ENCODE measurements at places on chromosomes 7 and 10. TPM values are rescaled to one million over a fixed set of nuclear protein-coding genes. Genes with fewer than 3 reads are reported as not detected.
A peak's percentile ranks its signal among the peaks of the same experiment; 100 is the strongest.

The CALN1 gene
- under 0.01 TPM for total RNA-seq

The AKR1C1 gene
- 94.8 TPM for total RNA-seq

The EXOC6 gene
- 11.5 TPM for total RNA-seq

The TRIM8 gene
- total RNA-seq, result 206 TPM

DNA sequence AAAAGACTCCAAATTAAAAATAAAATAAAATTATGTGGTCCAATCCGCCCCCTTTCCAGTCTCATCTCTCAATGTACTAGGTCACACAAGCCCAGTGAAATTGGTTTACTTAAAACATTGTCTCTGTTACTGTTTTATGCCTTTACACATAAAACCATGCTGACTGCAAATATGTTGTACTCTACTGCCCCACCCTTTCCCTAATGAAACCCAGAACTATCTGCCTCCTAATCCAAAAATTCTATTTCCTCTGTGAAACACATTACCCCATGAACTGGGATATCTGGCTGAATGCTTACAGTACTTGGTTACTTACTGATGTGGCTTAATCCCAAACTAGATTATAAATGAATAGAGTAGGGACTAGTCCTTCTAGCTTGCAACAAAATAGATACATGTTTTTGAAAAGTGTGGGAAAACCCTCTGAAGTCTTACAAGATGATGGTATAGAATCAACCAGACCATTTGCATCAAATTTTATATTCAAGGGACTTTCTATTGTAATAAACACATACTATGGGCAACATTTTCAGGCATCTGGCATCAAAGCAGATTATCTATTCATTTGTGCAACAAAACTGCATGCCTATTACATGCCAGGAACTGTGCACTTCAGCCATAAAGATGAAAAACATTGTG, 10.0 kb upstream of the KMT2E start:
- no peaks in the 10 kb centered on the region for H3K27me3 ChIP-seq
- H3K4me1 ChIP-seq, result peaks cover 81% of the 10 kb centered on the region
- H3K36me3 ChIP-seq, result no peaks in the 10 kb centered on the region
- no peak overlapping the region for H3K4me3 ChIP-seq
- peak overlapping the region; percentile 62 for H3K27ac ChIP-seq

GRCh38 chr7:55335151-55335550, 30.0 kb upstream of the LANCL2 start:
- H3K4me3 ChIP-seq, result no peak overlapping the region
- H3K27me3 ChIP-seq, result no peaks in the 10 kb centered on the region
- no peaks in the 10 kb centered on the region for H3K36me3 ChIP-seq
- H3K27ac ChIP-seq, result no peak overlapping the region
- no peaks in the 10 kb centered on the region for H3K4me1 ChIP-seq

DNA sequence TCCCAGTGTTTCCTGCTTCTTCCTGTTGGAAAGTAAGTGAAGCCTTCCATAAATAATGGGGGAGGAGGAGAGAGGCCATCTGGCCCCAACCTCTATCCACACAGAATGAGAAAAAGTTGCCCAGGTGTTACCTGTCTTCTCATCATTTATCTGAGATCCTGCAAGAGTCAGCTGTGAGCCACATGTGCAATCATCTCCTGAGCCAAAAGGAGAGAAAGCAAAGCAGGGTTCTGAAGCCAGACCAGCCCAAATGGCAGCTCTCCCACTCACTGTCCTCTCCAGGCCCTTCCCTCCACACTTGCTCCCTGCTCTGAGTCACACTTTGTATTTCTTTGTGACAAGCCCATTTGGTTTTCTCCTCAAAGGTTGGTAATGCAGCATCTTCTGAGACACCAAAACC, 65.9 kb downstream of the FAM204A start:
- H3K4me1 ChIP-seq, result peaks cover 20% of the 10 kb centered on the region
- no peak overlapping the region for H3K27ac ChIP-seq
- no peak for DNase-seq
- no peak overlapping the region for H3K4me3 ChIP-seq
- no peaks in the 10 kb centered on the region for H3K36me3 ChIP-seq
- no peaks in the 10 kb centered on the region for H3K27me3 ChIP-seq

- H3K4me1 ChIP-seq, result no peaks in the 10 kb centered on the region
- H3K27ac ChIP-seq, result no peak overlapping the region
- no peaks in the 10 kb centered on the region for H3K36me3 ChIP-seq
- no peak for DNase-seq
- H3K4me3 ChIP-seq, result no peak overlapping the region
These were observed 21.6 kb upstream of the RNF148 start for GRCh38 chr7:122724366-122724765.

- no peaks in the 10 kb centered on the region for H3K36me3 ChIP-seq
- H3K4me3 ChIP-seq, result no peak overlapping the region
- H3K27ac ChIP-seq, result no peak overlapping the region
- peaks cover 1% of the 10 kb centered on the region for H3K4me1 ChIP-seq
These were observed 50.8 kb downstream of the GSDME start for GRCh38 chr7:24706211-24707170.

DNA sequence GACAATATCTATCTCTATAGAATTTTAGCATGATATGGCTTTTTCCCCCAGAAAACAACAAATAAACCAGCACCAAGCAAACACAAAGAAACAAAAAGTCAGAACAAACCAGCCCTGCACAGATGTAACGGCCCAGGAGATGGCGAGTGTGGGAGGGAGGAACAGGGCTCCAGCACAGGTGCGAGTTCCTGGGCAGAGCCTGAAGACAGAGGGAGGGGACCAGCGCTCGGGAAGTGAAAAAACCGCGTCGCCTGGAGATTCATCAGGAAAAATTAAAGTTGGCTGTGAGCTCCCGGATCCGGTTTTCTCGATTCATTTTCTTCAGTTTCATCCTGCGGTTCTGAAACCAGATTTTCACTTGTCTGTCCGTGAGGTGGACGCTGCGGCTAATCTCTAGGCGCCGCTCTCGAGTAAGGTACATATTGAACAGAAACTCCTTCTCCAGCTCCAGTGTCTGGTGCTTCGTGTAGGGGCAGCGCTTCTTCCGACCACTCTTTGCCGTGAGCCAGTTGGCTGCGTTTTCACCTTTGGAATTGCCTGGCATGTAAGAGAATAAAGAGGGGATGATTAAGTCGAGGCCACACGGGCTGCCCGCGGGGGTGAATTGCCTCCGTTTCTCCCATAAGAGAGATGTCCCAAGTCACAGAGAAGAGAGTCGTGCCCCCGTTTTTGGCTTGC, 2.3 kb downstream of the HOXA10 start:
- peaks cover 94% of the 10 kb centered on the region for H3K27me3 ChIP-seq
- no peaks in the 10 kb centered on the region for H3K36me3 ChIP-seq
- peak overlapping the region; percentile 72 for H3K4me3 ChIP-seq
- peak; percentile 15 for DNase-seq
- H3K27ac ChIP-seq, result peak overlapping the region; percentile 7
